ENCODE measurements at places on chromosomes 7 and 10.

GRCh38 chr10:68212721-68213352 lies 19.1 kb downstream of the ATOH7 start:
- no peak for DNase-seq

GRCh38 chr7:129969881-129970446 lies 17.2 kb upstream of the UBE2H start:
- no peak for DNase-seq

- DNase-seq: no peak
Observed at GRCh38 chr10:51892965-51893658, 193.7 kb upstream of the CSTF2T start.

DNA sequence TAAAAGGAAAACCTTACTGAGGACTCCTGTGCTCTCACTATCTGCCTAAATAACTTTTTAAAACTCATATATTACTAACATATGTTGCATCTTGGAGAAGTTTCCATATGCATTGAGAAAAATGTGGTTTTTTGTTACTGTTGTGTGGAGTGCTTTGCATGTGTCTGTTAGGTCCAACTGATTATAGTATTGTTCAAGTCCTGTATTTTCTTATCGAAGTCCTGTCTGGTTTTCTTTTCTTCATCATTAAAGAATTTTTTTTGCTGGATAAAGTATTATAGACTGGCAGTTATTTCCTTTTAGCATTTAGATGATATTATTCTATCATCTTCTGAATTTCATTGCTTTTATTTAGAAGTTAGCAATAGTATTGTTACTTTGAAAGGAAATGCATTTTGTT lies 59.5 kb upstream of the ACSM6 start:
- no peak for DNase-seq

DNA sequence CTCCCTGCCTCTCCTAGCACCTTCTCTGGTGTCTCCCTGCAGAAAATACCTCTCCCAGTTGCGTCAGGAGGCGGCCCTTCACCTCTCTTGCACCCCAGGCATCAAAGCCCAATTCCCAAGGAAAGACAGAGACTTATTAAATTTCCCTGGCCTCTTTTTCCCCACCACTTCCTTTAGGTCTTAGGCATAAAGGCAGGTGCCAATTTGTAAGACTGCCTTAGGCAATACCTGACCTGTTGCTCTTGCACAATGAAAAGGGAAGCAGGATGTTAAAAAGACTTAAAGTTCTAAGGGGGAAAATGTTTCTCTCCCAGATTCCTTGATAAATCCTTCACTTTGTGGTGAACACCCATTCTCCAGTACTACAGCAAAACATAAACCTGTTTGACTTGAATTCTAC lies 186.7 kb downstream of the SLC25A13 start:
- no peak for DNase-seq

DNA sequence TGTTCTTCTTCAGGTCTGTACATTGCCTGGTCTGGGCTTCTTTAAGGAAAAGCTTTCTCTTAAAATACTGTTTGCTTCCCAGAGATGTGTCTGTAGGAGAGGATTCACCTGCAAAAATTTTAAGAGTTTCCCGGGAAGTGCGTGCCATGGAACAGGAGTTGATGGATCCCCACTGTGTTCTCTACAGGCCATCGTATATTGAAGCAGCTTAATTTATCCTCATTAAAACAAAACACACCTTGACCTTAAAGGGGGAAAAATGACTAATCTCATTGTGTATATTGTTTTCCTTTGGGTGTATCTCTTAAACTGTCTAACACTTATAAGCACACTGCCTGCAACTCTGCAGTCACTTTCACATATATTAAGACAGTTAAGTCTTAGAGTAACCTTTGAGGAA lies 111.4 kb downstream of the ST7 start:
- no peak for DNase-seq

GRCh38 chr10:1411451-1411850 lies 325.9 kb downstream of the ADARB2 start:
- DNase-seq: no peak

DNA sequence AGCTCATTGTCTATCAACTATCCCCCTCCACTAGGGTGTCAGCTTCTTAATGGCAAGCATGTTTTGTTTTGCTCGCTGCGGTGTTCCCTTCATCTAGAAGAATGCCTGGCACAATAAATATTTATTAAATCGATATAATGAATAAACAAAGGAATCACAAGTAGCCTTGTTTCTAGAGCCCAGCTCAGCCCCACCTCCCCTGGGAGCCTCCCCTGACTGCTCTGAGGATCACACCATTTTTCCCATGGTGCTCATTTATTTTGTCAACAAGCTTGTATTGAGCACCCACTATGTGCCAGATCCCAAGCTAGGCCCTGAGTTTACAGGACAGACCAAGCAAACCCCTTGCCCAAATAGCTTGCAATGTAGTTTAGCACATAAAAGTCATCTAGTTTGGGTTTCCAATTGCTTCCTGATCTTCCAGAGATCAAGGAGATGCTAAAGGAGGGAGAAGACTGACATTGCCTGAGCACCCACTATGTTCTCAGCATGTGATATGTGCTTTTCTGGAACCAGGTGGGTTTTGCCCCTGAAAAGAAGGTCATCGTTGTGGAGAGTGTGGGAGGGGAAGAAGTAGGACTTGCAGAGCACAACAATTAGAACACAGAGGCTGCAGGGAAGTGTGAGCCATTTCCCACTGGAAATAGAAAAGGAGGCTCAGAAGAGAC lies 42.3 kb upstream of the GPAM start:
- DNase-seq: no peak

GRCh38 chr7:135980665-135981180 lies 3.6 kb upstream of the MTPN start:
- DNase-seq: peak; percentile 51

DNA sequence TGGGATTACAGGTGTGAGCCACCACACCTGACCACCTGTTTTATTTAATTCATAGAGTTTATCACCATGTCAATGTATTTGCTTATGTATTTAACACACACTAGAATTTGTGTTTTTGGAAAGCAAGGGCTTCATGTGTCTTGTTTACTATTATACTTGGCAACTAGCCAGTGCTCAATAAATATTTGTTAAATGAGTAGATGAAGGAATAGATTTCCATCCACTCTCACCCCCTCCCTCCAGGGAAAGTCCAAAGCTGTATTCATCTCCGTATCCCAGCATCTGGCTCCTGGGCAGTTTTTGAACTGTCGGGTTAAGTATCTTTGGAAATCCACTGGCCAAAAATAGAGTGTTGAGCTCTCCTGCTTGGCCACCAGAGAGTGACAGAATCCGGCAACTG lies 4.6 kb upstream of the RADIL start:
- no peak for DNase-seq

DNA sequence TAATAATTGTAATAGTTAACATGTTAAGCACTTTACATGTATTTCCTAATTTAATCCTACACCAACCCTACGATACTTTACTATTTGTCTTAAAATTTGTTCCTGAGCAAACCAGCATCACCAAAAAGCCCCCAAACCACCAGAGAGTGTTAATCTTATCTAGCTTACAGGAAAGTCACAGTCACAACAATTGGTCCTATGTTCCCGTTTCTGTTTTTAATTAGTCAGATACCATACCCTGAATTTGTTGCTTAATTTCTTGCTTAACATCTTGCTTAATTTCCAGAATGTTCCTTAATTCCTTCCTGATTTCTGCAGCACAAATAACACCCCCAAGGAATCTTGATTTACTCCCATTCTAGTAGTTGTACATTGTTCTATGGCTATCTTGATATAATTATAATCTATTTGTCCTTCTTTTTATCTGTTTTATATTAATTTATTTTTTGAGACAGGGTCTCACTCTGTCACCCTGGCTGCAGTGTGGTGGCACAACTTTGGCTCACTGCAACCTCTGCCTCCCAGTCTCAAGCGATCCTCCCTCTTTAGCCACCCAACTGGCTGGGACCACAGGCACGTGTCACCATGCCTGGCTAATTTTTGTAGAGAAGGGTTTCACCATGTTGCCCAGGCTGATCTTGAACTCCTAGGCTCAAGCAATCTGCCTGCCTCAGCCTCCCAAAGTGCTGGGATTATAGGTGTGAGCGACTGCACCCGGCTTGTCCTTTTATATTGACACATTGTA lies 6.6 kb upstream of the PDSS1 start:
- DNase-seq: no peak

DNA sequence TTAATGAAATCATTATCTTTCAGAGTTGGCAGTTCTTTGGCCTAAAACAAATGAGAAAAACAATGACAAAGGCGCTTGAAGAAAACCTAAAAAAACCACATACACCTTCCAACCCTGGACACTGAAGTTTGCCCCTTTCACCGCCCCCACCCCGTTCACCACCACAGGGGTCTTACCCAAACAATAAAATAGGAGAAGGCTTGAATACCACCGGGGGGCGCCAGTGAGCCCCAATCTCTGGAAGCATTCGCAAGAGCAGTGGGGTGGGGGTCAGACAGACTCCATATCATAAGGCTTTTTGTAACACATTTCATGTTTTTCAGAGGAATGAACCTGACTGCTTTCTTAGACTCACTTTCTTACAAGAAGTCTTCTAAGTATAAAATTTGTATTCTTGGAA lies 163.6 kb downstream of the PIP4K2A start:
- DNase-seq: peak; percentile 49

- peak; percentile 27 for DNase-seq
Observed at GRCh38 chr7:38796626-38797501, 112.1 kb downstream of the VPS41 start.

DNA sequence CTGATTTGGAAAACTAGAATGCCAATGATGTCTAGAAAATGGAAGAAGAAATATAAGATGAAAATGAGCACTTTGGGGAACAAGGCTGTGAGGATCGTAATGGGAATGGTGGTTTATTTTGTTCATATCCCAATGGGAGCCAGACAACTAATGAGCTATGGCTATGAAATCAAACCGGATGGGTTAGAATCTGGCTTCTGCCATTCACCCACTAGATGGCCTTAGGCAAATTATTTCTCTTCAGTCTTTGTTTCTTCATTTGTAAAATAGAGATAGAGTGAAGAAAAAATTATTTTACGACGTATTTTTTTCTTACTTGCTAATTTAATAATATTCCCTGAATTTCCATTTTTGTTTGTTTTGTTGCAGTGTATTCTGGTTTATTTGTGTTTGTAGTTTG lies 572.1 kb upstream of the IGFBP3 start:
- DNase-seq: no peak

GRCh38 chr7:47511699-47512370 lies 70.1 kb downstream of the TNS3 start:
- no peak for DNase-seq

- no peak for DNase-seq
Observed at GRCh38 chr7:148336411-148336810, 254.2 kb upstream of the C7orf33 start.

DNA sequence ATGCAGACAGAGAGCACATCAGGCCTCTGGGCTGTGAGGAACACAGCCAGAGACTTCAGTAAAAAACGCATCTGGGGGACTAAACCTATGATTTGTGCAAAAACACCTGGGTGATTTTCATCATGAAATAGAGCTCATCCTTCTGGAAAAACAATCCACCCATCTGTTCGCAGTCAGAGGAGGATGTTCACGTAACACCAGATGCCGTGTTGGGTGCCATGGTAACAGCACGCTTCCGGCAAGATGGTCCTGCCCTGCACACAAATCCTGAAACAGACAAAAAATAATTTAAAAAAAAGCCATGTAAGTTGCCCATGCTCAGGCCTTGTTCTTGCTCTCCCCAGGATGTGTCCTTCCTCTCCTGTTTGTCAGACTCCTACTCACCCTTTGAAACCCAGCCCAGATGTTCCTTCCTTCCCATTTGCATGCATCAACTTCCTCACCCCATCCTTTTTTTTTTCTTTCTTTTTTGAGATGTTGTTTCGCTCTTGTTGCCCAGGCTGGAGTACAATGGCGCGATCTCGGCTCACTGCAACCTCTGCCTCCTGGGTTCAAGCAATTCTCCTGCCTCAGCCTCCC lies 28.3 kb upstream of the GNA12 start:
- no peak for DNase-seq

DNA sequence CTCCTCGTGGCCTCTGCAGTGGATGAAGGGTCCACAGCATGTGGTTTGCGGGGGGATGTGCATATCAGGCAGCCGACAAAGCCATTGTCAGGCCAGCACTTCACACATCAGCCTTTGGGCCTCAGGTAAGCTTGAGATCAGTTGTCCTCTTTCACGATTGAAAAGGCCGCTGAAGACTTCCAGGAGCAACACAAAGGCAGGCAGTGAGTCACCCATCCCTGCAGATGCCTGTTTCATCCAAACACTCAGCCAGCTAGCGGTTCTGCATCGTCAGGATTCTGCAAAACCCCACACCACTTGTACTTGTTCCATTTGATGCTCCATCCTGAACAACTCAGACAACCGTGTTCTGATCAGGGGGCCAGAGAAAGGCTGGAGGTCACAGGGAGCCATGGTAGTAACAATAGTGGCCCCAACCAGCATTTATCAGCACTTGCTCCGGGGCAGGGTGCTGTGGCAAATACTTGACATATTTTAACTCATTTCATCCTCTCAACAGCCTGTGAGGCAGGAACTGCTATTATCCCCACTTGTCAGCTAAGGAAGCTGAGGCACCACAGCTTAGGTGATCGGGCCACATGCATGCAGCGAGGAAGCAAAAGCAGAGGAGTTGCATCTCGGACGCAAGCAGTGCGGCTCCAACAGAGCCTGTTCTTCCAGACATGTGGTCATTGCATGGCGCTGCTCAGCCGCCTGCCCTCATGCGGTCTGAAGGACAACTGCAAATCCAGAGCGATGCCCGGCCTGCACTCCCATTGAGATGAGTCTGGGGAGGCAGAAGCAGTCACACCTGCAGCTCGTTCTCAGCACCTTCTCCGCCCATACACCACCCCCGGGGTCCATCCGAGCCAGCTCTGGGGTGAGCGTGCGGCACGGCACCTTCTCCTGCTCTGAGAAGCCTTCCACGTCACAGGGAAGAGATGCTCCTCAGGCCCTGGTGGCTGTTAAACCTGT lies 144.9 kb downstream of the PAXIP1 start:
- DNase-seq: no peak

- no peak for DNase-seq
Observed at GRCh38 chr7:30117896-30118295, 16.9 kb upstream of the MTURN start.

GRCh38 chr7:27151341-27151930 lies 947 bp downstream of the HOXA3 start:
- no peak for DNase-seq

DNA sequence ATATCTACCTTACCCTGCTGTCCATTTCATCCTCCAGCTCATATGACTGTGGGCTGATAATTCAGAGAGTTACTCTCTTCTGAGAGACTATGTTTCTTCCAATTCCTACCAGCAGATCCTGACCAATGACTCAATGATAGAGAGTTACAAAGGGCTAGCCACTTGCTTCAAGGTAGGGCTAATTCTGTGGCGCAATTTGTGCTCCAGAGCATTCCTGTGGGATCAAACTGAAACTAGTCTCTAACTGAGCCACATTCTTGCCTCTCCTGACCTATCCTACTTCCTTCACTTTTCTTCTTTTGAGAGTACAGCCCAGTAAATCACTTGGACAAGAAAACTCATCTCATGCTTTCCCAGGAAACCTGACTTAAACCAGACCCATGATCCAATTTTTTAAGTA lies 17.9 kb upstream of the ASZ1 start:
- no peak for DNase-seq

DNA sequence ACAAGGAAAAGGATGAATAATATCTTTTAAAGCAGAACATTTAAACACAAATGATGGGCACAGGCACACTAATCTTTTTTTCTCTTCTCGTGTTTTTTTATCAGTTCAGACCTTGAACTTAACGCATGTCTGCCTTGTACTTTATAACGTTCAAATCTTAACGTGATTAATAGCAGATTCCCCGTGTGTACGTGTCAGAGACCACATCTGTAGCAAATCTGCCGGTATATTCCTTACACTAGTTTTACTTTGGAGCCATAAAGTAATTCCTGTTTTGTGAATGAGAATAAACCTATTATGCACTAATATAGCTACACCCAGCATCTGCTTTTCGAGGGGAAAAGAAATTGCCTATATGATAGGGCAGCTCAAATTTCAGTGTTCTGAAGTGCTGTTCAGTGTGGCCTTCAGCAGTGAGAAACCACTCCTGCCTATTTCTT lies 166.0 kb upstream of the TCF7L2 start:
- no peak for DNase-seq
